CD4-positive, alpha-beta T cell treated with Interleukin-21 for 1 hour (primary cell): ENCODE measurements at places on chromosomes 16 and 17.

DNA sequence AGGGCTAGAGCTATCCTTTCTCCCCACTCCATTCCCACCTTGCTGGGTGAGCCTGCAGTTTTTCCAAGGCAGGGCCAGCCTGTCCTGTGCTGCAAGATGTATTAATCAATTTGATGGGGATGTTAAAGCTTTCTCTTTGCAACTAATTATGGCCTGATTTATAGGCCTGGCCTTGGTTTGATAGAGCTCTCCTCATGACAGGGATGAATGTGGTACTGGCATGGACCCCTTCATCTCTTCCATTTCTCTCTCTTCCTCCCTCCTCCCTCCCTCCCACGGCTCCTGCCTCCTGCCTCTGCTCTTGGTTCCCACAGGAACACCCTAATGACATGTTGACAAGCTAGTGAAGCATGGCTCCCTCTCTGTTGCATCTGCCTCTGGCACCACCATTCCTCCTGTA lies 47.2 kb upstream of the SKAP1 start:
- no peak for DNase-seq

DNA sequence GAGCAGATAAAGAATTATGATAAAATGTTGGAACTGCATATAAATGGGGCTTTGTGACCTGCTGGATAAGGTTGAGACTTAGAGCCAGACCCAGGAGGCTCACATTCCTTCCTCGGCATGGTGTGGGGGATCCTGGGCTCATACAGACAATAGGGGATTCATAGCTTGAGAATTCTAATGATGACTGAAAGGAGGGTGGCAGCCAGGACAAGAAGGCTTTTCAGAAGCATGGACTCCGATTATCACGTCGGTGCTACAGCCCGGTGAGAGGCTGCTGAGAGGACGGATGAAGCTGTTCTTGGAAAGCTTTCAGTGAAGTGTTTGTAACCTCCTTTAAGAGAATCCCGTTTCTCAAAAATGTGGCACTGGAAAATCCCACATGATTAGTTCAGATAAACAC lies 167.2 kb downstream of the ANKFN1 start:
- no peak for DNase-seq

DNA sequence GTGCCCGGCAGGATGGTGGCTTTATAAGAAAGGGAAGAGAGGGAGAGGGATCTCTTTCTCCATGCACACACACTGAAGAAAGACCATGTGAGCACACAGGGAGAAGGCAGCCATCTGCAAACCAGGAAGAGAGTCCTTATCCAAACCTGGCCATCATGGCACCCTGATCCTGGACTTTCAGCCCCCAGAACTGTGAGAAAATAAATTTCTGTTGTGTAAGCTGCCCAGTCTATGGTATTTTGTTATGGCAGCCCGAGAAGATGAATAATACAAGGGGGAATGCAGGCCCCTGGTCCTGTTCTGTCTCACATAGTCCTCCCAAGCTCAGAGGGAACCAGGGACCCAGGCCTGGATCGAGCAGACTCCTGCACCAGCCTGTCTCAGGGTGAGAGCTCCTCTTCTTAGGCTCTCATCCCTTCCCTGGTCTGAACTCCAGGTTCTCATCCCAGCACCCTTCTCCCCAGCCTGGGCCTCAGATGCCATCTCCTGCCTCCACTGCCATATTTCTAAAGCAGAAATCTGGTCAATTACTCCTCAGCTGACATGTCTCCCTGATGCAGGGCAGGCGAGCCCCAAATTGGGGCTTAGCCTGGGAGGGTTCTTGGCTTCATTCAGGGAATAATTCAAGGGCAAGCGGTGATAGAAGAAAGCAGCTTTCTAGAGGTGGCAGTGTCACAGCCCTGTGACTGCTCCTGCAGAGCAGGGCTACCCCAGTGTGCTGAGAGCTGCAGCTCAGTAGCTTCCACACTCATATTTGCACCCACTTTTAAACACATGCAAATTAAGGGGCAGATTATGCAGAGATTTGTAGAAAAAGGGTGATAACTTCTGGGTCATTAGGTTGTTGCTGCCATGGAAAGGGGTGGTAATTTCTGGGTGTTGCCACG lies 28.8 kb downstream of the IGFBP4 start:
- no peak for DNase-seq

GRCh38 chr16:87570938-87571867 lies 31.1 kb upstream of the JPH3 start:
- no peak for DNase-seq

DNA sequence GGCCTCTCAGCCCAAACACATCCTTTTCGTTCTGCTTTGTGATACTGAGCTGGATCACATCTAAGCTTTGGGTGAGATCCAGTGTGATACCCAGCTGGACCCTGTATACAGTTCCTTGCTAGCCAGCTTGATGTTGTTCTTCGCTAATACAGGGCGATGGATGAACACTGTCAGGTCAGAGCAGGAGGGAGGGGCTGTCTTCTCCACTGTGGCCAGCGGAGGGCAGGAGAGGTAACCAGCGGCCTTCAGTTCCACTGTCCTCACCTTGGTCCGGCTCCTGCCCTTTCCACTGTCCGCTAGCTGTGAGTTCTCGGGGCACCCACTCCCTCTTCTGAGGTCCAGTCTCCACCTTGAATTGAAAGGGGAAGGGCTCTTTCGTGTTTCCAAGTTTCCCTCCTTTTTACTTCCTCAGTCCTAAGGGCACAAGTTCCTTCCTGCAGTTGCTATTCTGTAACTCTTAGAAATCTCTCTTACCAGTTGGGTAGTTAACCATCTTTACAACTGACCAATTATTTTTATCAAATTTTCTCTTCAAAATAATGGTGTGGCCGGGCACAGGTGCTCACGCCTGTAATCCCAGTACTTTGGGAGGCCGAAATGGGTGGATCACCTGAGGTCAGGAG lies 3.0 kb upstream of the ZNF213 start:
- peak; percentile 51 for DNase-seq

- DNase-seq = no peak
Measured at GRCh38 chr17:17693253-17694168, 12.3 kb downstream of the RAI1 start.

GRCh38 chr17:32769846-32770245 lies 107.1 kb downstream of the MYO1D start:
- no peak for DNase-seq

DNA sequence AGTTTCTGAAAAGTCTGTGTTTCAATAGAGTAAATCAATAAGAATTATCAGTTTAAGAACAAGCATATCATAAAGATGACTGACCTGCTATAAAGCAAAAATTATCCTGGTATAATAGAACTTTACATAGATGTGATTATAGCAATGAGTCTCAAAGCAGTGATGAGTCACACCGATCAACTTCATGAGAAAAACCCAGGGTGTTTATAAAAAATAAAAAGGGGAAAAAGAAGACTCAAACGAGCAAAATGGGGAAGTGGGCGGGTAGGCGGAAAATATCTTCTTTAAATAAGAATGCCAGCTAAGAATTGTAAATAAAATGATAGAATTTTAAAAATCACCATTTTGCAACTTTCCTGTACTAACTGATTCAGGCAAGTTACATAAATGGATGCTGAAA lies 46.8 kb downstream of the BRIP1 start:
- no peak for DNase-seq

DNA sequence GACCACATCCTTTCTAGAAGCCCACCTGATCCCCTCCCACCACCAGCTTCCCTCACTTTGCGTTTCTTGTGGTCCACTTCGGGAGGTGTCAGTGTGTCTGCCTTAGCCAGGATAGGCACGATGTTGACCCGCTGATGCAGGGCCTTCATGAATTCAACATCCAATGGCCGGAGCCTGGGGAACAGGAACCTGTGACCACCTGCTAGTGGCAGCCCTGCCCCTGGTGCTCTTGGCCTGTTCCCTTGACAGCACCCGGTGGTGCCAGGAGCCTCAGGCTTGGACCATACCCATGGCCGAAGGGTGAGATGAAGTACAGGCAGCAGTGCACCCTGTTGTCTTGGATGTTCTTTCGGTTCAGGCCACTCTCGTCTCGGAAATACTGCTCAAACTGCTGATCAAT lies 7.2 kb upstream of the MTMR4 start:
- no peak for DNase-seq

DNA sequence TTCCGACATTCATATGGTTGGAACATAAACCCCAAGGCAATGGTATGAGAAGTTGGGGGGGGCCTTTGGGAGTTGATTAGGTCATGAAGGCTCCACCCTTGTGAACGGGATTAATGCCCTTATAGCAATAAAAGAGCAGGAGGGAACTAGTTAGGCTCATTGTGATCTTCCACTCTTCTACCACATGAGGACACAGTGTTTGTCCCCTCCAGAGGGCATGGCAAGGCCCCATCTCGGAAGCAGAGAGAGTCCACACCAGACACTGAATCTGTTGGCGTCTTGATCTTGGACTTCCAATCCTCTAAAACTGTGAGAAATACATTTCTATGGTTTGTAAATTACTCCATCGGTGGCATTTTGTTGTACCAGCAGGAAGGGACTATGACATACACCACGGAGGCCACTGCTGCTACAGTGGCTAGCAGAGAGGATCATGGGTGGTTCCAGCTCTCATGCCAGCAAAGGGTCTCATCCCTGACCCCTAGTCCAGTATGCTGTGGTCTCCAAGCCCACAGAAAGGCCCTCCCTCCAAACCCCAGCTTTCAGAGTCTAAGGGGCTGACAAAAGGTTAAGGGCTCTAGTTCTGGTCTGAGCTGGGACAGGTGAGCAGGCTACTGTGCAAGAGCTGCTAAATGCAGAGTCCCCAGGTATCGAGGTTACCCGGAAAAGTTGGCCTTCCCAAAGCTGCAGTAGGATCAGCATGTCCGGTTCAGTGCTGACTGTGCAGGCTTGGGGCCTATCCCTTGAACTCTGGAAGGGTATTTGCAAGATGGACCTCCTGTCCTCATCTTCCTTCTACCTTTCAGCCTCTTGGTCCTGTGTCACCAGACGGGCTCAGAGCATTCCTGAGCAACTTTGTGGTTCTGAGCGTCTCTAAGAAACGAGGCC lies 12.2 kb downstream of the CCR7 start:
- DNase-seq = no peak

- DNase-seq = no peak
Measured at GRCh38 chr16:8763083-8763482, 34.4 kb downstream of the TMEM186 start.

- DNase-seq = no peak
Measured at GRCh38 chr17:36935671-36936454, 1.4 kb upstream of the LHX1 start.

- peak; percentile 34 for DNase-seq
Measured at GRCh38 chr16:1188432-1189189, 35.7 kb downstream of the CACNA1H start.

GRCh38 chr17:46121841-46122485 lies 71.3 kb downstream of the KANSL1 start:
- no peak for DNase-seq

DNA sequence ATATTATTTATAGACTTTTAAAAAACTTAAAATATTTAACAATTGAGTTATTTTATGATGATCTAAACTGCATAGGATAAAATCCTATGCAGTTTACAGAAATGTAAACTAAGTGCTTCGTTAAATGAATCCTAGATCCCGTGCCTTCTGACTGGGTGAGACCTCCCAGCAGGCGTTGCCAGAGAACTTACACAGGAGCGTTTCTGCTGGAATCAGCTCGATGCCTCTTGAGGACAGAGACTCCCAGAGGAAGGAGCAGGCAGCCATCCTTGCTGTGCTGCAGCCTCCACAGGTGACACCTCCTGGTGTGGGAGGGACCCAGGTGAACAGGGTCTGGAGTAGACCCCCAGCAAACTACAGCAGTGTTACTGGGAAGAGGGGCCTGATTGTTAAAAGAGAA lies 160.4 kb downstream of the WWOX start:
- no peak for DNase-seq

- DNase-seq = no peak
Measured at GRCh38 chr17:67620636-67621035, 97.1 kb upstream of the NOL11 start.

GRCh38 chr16:397736-398332 lies 835 bp downstream of the NME4 start:
- peak; percentile 33 for DNase-seq

DNA sequence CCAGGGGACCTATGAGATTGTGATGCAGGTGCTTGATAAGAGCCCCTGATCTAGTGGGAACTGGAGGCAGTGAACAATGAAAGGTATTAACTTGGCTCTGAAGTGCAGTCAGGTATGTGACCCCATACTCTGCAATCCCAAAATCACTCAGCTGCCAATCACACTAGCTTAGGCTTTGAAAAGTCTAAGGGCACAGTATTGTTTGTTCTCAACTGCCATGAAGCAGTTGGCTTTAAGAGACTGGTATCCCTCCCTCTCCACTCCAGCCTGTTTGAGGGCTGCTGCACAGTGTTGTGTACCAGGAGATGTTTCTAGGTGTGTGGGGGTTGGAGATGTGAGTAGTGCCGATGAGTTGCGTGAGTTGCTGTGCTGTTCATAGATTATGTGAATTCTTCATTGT lies 2.4 kb downstream of the YPEL2 start:
- no peak for DNase-seq

- DNase-seq = no peak
Measured at GRCh38 chr17:57603546-57603945, 141.6 kb downstream of the CCDC182 start.

- no peak for DNase-seq
Measured at GRCh38 chr17:80857756-80858171, 133.9 kb upstream of the CHMP6 start.

- DNase-seq = no peak
Measured at GRCh38 chr16:52872731-52873130, 180.0 kb downstream of the CHD9NB start.

DNA sequence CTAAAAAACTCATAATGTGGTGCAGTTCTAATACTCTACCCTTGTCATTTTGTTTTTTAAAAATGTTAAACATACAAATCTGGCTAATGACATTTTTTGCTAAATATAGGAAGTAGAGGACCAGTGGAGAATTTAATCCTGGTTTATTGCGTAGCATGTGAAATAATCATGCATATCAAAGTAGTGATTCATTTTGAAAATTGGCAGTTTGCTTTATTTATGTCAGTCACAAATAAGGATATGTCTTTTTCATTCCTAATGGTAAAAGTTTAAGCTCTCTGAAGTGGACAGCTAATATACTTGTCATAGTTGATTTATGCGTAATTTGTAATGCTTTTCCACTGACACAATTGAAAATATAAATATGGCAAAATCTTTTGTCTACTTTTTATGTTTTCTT lies 224.2 kb downstream of the BCAS3 start:
- DNase-seq = no peak

DNA sequence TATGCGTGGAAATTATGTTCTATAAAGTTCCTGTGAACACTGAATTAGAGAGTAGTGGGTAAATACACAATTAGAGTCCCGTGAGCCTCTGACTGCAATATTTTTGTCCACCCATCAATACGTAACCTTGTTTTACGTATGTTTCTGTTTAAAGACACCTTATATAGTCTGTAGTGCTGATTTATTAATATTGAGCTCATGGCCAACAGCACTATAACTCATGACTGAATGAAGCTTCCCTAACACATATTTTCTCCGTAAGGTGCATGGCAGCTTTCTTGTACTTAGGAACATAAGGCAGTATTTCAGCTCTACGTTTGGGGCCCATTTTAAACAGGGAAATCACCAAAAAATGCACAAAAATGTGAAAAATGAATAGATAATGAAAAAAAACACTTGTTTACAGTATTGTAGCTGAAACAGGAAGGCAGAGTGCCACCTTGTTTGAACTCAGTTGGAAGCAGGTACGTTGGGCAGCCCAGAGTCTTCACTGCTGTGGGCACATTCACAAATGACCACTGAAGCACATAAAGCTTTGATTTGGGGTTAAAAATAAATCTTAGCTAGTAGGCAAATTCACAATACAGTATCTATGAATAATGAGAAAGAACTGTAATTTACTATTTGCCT lies 108.5 kb downstream of the CNTNAP4 start:
- no peak for DNase-seq
